ENCODE measurements at places on chromosomes 2 and 18.
A peak's percentile ranks its signal among the peaks of the same experiment; 100 is the strongest.

DNA sequence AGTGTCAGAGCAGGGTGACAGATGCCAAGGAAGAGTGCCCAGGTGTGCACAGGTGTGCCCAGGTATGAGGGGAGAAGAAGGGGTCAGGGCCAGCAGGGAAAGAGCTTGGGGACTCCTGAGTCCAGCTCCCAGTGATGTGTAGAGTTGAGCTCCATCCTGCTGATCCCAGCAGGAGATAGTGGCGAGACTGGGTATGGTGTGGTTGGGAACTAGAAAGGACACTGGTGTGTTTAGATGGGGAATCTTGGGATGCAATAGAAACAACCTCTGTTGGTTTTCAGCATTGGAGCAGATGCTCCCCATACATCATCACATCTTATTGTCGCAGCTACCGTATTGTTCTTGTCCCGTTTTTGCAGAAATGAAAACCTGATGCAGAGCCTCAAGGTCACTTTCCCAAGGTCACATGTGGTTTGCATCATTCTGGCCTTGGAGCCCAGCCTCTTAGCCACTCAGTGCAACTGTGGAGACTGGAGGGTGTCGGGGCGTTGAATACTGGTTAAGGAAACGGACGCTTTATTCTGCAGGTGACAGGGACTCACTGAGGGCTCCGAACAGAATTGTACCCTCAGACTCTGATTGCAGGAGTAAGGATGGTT lies 166.7 kb downstream of the AGAP1 start:
- DNase-seq, result no peak

DNA sequence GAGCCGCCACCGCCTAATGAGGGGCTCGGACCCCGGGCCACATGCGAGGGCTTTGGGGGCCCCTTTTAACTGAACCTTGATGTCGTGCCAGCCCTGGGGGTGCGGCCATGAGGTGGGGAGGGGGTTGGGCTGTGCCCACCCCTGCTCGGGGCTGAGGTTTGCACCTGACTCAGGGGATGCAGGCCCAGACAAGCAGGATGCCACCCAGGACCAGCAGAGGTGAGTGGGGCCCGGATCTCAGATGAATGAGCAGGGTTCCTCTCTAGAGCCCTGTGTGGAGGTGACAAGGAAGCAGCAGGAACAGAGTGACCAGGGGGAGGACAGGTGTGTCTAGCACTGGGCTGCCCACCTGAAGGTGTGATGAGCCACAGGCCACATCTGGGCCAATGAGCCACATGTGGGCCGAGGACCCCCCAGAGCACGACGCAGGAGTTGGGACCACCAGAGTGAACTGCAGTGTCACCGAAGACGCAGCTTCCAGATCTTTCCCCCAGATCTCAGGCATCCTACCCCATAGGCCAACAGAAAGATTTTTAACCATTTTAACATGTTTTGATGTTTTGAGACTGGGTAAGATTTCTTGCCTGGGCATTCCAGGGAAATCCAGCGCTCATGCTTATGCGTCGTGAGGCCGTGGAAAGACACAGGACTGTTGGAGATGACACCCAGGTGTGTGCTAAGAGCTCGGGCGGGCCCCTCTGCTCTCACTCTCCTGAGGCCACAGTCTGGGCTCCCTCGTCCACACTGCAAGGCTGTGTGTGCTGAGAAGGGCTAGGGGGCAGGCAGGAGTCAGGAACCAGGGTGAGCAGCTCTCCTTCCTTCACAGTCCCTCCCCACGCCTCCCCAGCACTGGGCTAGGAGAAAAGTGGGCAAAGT lies 73.6 kb downstream of the DDX1 start:
- DNase-seq, result no peak

DNA sequence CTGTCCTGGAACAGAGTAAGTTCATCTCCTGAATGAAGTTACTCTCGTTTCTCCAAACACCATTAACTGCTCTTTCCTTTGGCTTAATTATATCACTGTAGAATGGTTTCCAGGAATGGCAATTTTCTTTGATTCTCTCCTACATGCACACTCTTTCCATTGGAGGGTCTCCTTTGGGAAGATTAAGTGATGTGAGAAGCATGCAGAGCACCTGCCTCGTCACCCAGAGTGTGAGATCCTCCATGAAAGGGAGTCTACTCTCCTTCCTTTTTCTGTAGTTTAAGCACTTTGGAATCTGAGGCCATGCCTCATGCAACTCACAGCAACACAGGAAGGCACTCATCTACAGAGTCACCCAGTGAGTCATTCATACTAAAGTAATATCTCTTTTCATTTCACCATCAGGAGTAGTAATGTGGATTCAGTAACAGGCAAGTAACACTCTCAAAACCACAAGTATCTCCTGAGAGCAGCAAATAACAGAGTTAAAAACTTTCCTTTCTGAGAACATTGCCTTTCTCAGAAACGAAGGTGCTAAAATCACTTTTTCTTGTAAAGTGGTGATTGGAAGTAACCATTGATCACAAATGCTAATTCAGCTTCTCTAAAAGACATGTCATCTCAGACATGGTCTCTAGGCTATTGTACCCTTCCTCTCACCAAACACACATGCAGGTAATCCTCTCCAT lies 52.8 kb upstream of the IL1RL1 start:
- DNase-seq, result no peak

DNA sequence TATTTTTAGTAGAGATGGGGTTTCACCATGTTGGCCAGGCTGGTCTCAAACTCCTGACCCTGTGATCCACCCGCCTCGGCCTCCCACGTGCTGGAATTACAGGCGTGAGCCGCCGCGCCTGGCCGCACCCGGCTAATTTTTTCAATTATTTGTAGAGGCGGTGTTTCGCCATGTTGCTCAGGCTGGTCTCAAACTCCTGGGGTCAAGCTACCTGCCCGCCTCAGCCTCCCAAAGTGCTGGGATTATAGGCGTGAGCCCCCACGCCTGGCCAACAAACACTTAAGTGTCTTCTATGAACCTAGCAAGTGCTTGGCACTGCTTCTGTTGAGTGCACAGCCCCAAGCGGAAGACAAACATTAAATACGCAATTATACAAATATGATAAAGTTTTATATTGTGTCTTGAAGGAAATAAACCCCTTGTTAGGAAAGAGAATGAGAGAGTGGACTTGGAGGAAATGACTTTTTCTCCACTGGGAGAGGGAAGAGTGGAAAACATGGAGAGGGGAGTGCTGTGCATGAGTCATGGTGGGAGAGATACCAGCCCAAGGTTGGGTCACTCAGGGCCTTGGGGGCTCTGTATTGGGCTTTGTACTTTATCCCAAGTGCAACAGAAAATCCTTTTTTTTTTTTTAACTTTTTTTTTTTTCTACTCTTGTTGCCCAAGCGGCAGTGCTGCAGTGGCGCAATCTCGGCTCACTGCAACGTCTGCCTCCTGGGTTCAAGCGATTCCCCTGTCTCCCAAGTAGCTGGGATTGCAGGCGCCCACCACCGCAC lies 41.4 kb upstream of the ACTR2 start:
- no peak for DNase-seq

DNA sequence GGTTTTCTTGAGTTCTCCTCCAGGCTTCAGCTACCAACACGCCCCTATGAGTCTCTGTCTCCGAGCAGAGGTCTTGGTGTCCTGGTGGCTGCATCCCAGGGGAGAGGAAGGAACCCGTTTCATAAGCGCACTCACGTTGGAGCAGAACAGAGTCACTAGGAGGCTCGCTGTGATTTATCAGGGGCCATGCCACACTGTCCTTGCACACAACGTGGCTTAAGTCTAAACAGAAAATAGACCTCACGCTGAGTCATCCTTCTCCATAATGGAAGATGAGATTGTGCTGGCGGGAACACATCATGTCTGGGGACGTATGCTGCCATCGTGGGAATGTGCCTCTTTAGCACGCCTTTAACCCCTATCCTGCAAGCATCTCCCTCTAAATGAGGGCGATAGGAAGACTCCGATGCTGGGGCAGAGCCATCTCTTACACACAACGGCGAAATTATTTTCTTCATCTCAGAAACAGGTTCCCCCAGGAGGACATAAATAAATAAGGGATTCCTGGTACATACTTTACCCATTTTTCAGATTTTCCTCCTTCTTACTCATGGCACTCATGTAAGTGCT lies 211.4 kb downstream of the KLHL29 start:
- DNase-seq, result no peak

GRCh38 chr2:22035361-22035830 lies 911.6 kb downstream of the TDRD15 start:
- no peak for DNase-seq

DNA sequence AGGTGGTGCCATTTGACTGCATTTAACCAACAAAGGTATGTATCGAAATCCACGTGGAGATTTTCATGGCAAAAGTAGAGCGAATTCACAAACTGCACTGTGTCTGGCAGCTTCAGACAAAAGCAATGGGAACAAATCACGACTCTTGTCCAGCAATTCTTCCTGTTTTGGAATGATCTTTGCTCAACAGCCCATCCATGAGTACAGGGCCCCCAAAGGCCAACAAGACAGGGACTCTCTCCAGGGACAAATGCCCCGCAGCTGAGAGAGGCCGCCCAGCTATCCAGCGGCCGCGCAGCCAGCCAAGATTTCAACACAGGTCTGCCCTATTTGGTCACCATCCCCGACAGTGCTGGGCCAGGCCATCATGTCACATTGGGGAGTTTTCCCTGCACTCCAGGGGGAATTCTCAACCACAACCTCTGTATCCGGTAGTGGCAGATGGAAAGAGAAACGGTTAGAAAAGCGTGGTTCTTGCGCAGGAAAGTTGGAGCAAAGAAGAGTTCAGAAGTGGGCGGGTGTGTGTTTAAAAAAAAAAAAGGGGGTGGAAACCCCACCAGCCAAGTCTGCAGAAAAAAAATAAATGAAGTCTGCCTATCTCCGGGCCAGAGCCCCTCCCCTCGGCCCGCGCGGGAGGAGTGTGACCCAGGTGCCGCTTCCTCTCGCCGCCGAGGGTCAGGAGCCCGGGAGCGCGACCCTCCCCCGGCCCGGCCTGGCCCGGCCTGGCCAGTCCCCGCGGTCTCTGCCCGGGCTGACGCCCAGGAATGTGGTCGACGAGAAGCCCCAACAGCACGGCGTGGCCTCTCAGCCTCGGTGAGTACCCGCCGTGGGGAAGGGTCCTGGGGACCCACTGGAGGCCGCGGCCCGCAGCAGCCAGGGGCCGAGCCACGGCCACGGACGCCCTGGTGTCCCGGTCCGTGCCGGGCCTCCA lies at the start of gene GYPC:
GYPC (plus strand) TSS at position 659 of the 931 bp plus-strand sequence; CDS start at position 765, 106 bp downstream.
- peak; percentile 42 for DNase-seq

DNA sequence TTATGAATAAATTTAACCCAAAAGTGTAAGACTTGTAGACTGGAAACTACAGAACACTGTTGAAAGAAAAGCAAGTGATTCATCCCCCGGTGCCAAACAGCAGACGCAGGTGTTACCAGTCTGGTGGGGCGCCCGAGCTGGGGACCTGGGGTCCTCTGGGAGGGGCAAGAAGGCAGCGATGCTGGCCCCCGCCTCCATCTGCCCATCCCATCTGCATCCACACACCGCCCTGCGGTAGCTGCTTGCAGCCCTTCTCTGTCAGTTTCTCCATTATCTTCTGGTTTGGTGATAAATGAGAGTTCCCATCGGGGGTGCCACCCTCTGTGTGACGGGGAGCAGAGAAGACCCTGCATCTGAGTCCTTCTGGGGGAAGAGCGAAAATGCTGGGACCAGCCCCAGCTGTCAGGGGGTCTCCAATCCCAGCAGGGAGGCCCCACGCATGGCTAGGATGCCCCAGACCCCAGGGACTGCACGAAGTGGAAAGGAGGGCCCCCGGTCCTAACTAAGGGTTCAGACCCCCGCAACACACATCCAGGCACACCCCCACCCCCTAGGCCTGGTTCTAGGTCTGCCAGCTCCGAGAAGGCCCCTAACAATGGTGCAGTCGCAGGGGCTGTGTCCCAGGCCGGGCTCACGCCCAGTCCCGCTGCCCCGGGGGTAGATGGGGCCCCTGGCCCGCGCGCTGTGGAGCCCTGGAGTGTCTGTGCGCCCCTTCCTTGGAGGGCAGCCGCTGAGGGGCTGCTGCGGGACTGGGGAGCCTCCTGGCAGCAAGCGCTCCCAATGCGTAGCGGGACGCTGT lies 686 bp upstream of the RGPD8 start:
- DNase-seq, result no peak

- no peak for DNase-seq
Observed at GRCh38 chr2:191270306-191271161, 25.3 kb downstream of the MYO1B start.

DNA sequence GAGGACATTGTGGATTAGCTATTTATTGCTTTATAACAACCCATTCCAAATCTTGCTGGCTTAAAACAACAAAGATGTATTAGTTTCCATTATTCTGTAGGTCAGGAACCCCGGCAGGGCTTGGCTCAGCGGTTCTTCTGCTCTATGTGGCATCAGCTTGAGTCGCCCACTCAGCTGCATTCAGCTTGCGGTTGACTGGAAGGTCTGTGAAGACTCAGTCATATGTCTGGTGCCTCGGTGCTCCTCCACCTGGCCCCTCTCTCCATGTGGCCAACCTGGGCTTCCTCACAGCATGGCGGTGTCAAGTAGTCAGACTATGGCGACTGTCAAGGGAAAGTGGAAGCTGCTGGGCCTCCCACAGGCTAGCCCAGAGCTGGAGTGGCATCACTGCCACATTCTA lies 48.6 kb downstream of the EMILIN2 start:
- DNase-seq, result no peak

- DNase-seq, result no peak
Observed at GRCh38 chr2:231467016-231467545, 2.8 kb upstream of the NCL start.

- DNase-seq, result peak; percentile 31
Observed at GRCh38 chr2:177147093-177147694, 65.4 kb upstream of the HNRNPA3 start.

DNA sequence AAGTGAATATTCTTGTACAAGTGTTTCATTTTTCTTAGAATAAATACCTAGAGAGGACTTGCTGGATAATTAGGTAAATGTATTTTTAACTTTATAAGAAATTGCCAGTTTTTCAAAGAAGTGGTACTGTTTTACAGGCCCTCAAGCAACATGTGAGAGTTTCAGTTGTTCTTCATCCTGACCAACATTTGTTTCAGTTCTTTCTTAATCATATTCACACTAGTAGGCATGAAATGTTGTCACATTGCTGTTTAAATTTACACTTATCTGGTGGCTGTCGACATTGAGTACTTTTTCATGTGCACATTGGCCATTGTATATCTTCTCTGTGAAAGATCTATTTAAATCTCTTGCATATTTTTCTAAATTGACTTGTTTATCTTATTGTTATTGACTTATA lies 178.1 kb downstream of the ACOXL start:
- DNase-seq, result no peak

GRCh38 chr2:16240402-16240801 lies 300.1 kb downstream of the MYCN start:
- no peak for DNase-seq

DNA sequence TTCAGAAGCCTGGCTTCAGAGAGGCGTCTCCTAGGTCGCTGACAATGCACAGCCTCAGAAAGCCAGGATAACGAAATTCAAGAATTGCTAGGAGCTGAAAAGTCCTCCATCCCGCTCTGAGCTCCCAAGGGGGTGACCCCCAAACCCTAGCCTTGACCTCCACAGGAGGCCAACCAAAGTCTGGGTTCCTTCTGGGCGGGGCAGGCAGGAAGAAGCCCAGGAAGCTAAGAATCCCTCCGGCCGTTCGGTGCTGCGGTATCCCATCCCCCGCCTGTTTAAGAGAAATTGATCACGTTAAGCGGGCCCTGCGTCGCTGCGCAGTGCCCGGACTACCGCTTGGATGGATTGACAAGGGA lies 2.5 kb upstream of the OSR1 start:
- DNase-seq, result no peak

GRCh38 chr2:86562485-86562921 lies 740 bp downstream of the CHMP3 start:
- DNase-seq, result no peak
